Breast epithelium (tissue), 4 donors: ENCODE measurements at places on chromosomes 12 and 14. TPM values are rescaled to one million over a fixed set of nuclear protein-coding genes. Genes with fewer than 3 reads are reported as not detected.
A peak's percentile ranks its signal among the peaks of the same experiment; 100 is the strongest.

The STXBP6 gene
- 5.3 TPM for total RNA-seq

The ARHGDIB gene
- 222 TPM for total RNA-seq

The TRIM9 gene
- 2.9 TPM for total RNA-seq

The POP5 gene
- total RNA-seq, result 42.4 TPM

The MYL2 gene
- total RNA-seq, result not detected

The FOXN3 gene
- total RNA-seq, result 70.7 TPM

The NFE2 gene
- 0.33 TPM for total RNA-seq

The KLRC4 gene
- not detected for total RNA-seq

The MAP3K9 gene
- total RNA-seq, result 6.3 TPM

The METTL1 gene
- total RNA-seq, result 4.8 TPM

The SRRM4 gene
- not detected for total RNA-seq

GRCh38 chr14:72565917-72566316 is 328.0 kb downstream of the DPF3 start:
- no peak for DNase-seq

GRCh38 chr14:74949859-74950573 is 5.4 kb downstream of the PGF start:
- no peak for DNase-seq

DNA sequence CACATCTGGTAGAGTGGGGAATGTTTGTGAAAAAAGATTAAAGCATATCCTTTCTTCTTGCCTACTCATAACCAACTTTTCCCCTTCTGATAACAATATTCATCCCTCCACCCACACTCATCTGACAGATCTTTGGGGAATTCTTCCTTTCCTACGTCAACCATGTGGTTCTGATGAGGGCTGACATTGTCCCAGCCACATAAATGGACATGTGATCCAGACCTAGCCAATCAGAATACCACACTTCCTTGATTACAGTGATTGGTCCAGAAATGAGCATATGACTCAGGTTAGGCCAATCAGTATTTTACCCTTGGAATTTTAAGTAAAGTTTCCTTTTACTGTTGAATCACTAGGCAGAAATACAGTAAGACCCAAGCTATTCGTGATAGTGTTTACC is 58.9 kb downstream of the GPR65 start:
- DNase-seq, result no peak

- DNase-seq, result no peak
These were observed 3.0 kb downstream of the SDSL start for GRCh38 chr12:113424915-113425823.

DNA sequence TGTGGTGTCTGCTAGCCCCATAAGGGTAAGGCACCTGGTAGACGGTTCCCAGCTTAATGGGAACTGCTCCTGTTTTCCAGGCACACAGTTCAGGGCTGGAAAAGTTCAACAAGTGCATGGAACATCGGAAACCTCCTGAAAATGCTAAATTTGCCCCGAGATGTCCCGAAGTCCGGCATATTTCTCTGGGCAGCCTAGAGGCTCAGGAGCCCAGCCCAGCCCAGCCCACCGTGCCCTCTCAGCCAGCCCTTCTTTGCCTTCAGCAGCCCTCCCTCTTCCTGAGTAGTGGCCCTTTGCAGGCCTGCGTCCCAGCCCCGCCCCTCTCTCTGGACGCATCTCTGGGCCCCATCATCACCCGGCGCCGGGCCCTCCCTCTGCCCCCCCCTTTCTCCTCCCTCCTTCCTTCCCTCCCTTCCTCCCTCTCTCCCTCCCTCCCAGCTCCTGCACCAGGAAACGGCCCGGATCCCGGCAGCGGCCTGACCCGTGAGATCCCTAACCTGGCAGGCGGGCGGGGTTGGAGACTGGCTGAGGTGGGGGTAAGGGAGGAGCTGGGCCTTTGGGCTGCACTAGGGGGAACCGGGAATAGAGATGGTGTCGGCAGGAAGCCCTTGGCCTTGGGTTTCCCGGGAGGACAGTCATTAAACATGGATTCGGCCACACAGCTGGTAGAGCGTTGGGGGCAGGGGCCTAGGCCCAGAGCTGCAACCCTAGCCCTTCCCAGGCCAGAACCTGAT is at the start of gene BCL2L2:
Gene BCL2L2, plus strand, starts transcription at position 422 of the 734 bp plus-strand sequence. CDS start 935 bp downstream, outside the sequence.
- peak; percentile 95 for DNase-seq

GRCh38 chr12:13851828-13852227 is 129.6 kb downstream of the GRIN2B start:
- no peak for DNase-seq

- DNase-seq, result no peak
These were observed 42.5 kb upstream of the C14orf180 start for GRCh38 chr14:104536942-104537612.

DNA sequence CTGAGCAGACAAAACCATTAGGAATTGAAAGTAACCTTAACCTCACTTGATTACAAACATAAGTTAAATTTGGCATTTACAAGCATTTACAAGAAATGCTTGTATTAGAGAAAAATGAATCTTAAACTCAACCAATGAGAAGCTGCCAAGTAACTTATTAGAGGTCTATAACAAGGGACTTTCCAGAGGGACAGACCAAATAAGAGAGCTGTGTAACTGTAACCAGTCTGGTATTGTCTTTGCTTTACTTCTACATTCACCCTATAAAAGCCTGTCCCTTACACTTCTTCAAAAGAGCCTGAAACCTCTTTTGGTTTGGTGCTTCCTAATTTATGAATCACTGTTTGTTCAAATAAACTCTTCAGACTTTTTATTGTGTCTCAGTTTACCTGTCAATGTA is 450.0 kb upstream of the FAR2 start:
- no peak for DNase-seq

- DNase-seq, result no peak
These were observed 71.4 kb upstream of the GPR68 start for GRCh38 chr14:91315844-91316267.
